ENCODE measurements at places on chromosomes 4 and X. TPM values are rescaled to one million over a fixed set of nuclear protein-coding genes. Genes with fewer than 3 reads are reported as not detected.

Gene RPL9
- 1,046 TPM for total RNA-seq

DNA sequence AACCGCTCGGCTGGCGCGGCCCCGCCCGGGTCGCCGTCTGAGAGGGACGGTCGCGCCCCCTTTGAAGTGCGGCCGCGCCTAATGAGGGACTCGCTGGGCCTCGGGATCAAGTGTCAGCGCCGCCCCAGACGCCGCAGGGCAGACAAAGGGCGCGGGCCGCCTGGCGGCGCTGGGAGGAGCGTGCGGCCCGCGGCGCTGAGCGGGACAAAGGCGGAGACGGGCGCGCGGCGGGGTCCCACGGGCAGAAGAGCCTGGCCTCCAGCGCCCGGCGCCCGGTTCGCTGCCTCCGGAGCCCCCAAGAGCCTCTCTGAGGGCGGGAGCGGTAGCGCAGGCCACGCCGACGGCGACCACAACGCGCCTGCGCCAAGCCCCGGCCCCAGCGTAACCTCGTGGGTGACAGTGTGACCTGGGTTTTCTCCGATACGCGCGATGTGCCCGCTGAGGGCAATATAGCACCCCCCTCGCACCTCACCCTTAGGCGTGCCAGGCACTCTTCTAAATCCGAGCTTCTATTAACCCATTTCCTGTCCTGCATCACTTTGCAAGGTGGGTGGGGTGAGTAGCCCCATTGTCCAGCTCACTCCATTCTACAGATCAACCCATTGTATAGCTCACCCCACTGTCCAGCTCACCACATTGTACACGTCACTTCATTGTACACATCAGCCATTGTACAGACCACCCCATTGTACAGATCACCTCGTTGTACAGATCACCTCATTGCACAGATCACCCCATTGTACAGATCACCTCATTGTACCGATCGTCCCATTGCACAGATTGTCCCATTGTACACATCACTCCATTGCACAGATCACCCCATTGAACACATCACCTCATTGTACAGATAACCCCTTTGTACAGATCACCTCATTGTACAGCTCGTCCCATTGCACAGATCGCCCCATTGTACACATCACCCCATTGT, 33.7 kb upstream of the STX18 start:
- DNase-seq, result peak; percentile 79

Gene MUC7
- not detected for total RNA-seq

DNA sequence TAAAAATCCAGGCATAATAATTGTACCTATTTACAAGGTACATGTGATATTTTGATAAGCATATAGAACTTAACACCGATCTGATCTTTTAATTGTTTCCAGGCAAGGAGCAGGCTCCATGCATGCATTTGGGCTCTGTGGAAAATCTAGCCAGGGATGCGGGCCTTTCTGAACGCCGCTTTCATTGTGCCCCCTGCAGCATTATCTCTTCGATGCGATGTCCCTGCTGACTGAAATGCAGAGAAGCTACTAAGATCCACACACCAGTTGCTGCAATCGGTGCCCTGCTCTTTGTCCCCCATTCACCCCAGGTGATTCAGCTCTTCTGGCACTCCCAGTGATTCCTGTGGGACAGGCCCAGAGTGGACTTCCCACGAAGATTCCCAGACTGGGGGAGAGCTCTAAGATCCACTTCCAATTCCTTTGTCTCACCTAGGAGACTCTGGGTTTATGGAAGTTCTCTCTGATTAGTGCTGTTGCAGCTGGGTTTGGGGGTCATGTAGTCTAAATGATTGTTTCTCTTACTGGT, 254.3 kb upstream of the AGA start:
- DNase-seq, result no peak

Gene NKX3-2
- 0.49 TPM for total RNA-seq

Gene GCNA
- 7.3 TPM for total RNA-seq

GRCh38 chrX:15043538-15043937, 170.3 kb downstream of the MOSPD2 start:
- no peak for DNase-seq

GRCh38 chrX:127390316-127390715, 570.8 kb downstream of the PRR32 start:
- DNase-seq, result no peak

DNA sequence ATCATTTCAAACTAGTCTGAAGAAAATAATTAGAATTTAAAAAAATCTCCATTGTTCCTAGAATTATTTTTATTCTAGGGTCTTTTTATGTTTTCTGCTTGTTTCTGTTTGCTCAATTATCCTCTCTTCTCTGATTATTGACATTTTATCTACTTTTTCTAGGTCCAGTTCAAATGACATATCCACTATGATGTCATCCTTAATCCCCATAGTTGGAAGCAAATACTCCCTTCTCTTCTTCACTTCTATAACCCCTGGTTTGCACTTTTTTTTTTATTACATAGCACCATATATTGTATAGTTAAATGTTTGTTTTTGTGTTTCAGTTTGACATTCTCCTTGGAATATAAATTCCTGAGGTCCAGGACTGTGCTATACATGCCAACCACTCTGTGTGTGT, 82.6 kb downstream of the CT47B1 start:
- no peak for DNase-seq

DNA sequence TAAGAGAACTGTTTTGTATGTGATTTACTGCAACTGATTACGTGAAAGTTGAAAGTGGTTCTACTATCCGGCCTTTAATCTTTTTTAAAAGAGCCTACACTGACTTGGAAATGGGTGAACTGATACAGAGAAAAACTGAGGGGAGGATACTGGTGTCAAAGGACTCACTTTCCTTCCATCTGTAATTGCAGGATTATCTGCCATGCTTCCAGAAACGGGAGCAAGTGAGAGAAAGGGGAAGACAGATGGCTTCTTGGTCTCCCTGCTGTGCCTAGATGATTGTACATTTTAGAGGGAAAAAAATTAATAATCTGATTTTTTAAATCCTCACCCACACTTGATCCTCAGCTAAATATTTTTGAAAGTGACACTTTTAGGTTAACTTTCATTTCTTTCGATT, 88.3 kb upstream of the GRID2 start:
- no peak for DNase-seq

- DNase-seq, result no peak
Observed at GRCh38 chr4:11739992-11740391, 311.3 kb upstream of the HS3ST1 start.

- no peak for DNase-seq
Observed at GRCh38 chrX:114581528-114582263, 2.2 kb upstream of the HTR2C start.

GRCh38 chr4:78599931-78600375, 48.4 kb downstream of the ANXA3 start:
- DNase-seq, result no peak

DNA sequence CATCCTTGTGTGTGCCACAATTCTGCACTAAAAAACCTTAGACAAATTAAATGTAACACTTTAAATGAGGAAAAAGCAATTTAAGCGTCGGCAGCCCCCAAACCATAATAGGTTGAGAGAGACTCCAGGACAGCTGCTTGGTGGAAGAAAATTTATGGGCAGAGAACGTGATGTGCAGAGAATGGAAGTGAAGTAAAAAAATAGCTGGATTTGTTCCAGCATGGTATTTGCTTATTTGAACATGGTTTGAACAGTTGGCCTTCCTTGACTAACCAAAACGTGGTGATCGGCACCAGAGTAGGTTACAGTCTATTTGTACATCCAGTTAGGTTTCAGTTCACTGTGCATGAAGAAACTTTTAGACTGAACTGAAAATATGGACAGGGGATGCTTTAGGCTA, 343.0 kb upstream of the CPEB2 start:
- no peak for DNase-seq

Gene AFM
- not detected for total RNA-seq

GRCh38 chr4:62544428-62544827, 1344.3 kb downstream of the ADGRL3 start:
- no peak for DNase-seq

GRCh38 chrX:150565551-150565950, 2.9 kb upstream of the MTM1 start:
- DNase-seq, result no peak

GRCh38 chr4:2651998-2652397, 104.1 kb downstream of the TNIP2 start:
- DNase-seq, result no peak

GRCh38 chr4:15926486-15926885, 12.1 kb downstream of the FGFBP1 start:
- DNase-seq, result no peak

Gene ADH1B
- total RNA-seq, result 887 TPM

Gene PRDM5
- 8.0 TPM for total RNA-seq

- no peak for DNase-seq
Observed at GRCh38 chr4:188781655-188782054, 642.4 kb downstream of the TRIML1 start.

Gene NALF2
- total RNA-seq, result 0.15 TPM

Gene SYNPO2
- total RNA-seq, result 8.4 TPM

GRCh38 chr4:8648816-8649630, 56.5 kb downstream of the CPZ start:
- no peak for DNase-seq

Gene PAGE4
- total RNA-seq, result not detected

- no peak for DNase-seq
Observed at GRCh38 chr4:117700111-117700892, 334.0 kb upstream of the NDST3 start.

Gene OPRPN
- total RNA-seq, result not detected

Gene SMIM31
- total RNA-seq, result not detected

Gene NLRP2B
- not detected for total RNA-seq

Gene MAGEE2
- total RNA-seq, result not detected

DNA sequence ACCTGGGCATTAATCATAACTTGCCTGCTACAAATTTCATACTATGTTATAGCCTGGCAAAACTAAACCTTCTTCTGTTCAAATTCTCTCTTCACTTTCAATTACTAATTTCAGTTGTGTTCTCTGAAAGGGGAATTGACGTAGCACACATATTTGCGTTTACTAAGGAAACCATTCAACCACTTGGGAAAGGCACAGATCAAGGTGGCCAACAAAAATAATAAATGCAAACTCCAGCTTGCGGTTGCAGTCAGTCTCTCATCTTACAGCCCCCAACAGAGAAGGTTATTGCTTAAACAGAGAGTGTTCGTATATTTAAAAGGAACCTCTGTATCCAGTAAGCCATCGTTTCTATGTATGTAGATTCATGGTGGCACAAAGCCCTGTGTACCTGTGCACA, 4.0 kb downstream of the SRPX start:
- DNase-seq, result no peak

- no peak for DNase-seq
Observed at GRCh38 chr4:57231781-57232180, 121.6 kb upstream of the IGFBP7 start.

- no peak for DNase-seq
Observed at GRCh38 chr4:141497627-141498026, 138.8 kb upstream of the IL15 start.

DNA sequence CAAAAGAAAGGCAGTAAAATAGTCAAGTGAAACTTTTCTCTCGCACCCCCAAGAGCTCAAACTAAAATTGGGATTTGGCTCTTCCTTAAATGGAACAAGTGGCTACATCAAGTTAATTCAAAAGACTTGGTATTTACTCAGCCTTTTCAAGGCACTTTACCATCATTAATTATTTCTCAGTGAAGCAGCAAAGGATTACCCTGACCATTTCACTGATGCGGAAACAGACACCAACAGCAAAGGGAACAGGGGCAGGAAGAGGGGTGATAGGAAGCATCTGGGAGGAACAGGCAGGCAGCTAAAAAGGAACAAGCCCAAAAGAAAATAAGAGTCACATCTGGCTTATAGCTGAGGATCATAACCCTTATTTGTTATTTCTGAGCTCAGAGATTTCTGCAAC, 2.7 kb downstream of the SCML2 start:
- no peak for DNase-seq

Gene CRMP1
- total RNA-seq, result 0.89 TPM

Gene EGFL6
- 4.0 TPM for total RNA-seq

GRCh38 chrX:8103655-8104054, 67.4 kb downstream of the VCX2 start:
- no peak for DNase-seq

DNA sequence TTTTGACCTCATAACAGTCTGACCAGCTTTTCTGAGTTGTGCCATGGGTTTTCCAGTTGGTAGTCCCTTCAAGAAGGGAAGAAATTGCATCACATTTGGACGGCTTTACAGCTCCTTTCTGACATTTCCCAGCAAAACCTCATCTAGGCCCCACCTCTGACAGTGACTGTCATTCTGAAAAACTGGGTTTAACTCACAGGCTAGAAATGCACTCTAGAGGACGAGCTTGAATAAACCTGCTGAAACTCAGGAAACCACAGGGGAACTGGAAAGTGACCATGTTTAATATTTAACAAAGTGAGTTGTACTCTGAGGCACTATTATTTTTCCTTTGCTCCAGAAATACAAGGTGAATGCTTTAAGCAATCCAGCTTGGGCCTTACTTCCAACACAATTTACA, 434.3 kb upstream of the RASGEF1B start:
- DNase-seq, result no peak

GRCh38 chr4:148333265-148333664, 108.9 kb downstream of the NR3C2 start:
- DNase-seq, result no peak

Gene USP51
- 0.55 TPM for total RNA-seq

Data from upper lobe of left lung (tissue), 6 donors.